Small intestine (tissue), 16 donors: ENCODE measurements at places on chromosomes 1 and 21.

- H3K4me3 ChIP-seq: no peak overlapping the region
- no peaks in the 10 kb centered on the region for H3K4me1 ChIP-seq
- H3K36me3 ChIP-seq: no peaks in the 10 kb centered on the region
- DNase-seq: no peak
- H3K27ac ChIP-seq: no peak overlapping the region
Observed at GRCh38 chr1:30681782-30682181, 41.6 kb downstream of the MATN1 start.

- H3K4me3 ChIP-seq: no peak overlapping the region
- H3K36me3 ChIP-seq: no peaks in the 10 kb centered on the region
- no peaks in the 10 kb centered on the region for H3K4me1 ChIP-seq
Observed at GRCh38 chr1:164524810-164525209, 34.2 kb upstream of the PBX1 start.

GRCh38 chr1:183871142-183871541, 66.2 kb downstream of the RGL1 start:
- H3K27ac ChIP-seq: no peak overlapping the region
- H3K27me3 ChIP-seq: no peaks in the 10 kb centered on the region
- no peak for DNase-seq
- peaks cover under 1% of the 10 kb centered on the region for H3K4me1 ChIP-seq

GRCh38 chr1:114176366-114176765, 22.7 kb upstream of the SYT6 start:
- no peak overlapping the region for H3K4me3 ChIP-seq
- H3K27ac ChIP-seq: no peak overlapping the region
- no peaks in the 10 kb centered on the region for H3K4me1 ChIP-seq
- H3K36me3 ChIP-seq: no peaks in the 10 kb centered on the region
- DNase-seq: no peak

DNA sequence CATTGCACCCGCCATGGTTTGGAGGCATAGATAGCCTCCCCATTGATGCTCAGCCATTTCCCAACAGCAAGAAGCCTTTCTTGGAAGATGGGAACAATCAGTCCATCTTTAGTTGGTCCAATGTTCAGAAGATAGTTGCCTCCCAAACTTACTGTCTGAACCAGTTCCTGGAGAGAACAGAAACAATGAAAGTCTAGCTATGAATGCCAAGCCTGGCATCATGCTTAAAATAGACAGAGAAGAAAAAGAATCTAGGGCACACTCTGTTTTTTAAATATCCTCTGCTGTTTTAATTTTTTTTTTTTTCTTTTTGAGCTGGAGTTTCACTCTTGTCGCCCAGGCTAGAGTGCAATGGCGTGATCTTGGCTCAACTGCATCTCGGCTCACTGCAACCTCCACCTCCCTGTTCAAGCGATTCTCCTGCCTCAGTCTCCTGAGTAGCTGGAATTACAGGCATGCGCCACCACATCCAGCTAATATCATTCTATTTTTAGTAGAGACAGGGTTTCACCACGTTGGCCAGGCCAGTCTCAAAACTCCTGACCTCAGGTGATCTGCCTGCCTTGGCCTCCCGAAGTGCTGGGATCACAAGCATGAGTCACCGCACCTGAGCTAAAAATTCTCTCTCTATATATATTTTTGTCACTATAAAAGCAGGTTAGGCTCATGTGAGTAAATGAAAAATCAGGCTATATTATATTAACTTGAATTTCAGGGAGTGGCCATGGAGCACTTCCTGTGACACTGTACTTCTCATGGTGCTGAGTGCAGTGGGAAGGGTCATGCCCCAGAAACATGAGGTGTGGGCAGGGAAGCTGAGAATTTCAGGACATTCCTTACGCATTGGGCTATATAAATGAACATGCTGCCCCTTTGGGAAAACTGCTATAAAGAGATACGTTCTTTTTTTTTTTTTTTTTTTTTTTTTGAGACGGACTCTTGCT, 19.1 kb downstream of the FUCA1 start:
- no peaks in the 10 kb centered on the region for H3K27me3 ChIP-seq
- H3K36me3 ChIP-seq: peaks cover 33% of the 10 kb centered on the region
- H3K4me3 ChIP-seq: no peak overlapping the region
- H3K27ac ChIP-seq: no peak overlapping the region
- no peaks in the 10 kb centered on the region for H3K4me1 ChIP-seq
- no peak for DNase-seq

- H3K27me3 ChIP-seq: no peaks in the 10 kb centered on the region
- H3K4me3 ChIP-seq: no peak overlapping the region
- no peaks in the 10 kb centered on the region for H3K4me1 ChIP-seq
- no peak overlapping the region for H3K27ac ChIP-seq
Observed at GRCh38 chr1:50750021-50750619, 209.9 kb downstream of the FAF1 start.
